ENCODE measurements at places on chromosomes 4 and X.

DNA sequence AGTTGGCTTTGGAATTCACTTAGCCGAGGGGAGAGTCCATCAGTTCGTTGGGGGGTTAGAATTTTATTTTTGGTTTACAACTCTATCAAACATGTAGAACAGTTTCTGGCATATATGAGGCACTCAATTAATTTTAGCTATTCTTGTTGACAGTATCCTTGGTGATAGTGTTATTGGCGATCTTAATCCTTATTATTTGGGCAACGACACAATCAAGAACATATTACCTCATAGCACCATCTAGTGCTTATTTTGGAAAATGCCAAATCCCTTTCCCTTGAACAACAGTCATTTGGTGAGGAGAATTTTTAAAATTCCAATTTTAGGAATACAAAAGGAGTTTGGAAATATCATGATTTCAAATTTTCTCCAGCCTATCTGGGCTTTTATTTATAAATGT, 17.9 kb upstream of the PGRMC1 start:
- no peak for DNase-seq

DNA sequence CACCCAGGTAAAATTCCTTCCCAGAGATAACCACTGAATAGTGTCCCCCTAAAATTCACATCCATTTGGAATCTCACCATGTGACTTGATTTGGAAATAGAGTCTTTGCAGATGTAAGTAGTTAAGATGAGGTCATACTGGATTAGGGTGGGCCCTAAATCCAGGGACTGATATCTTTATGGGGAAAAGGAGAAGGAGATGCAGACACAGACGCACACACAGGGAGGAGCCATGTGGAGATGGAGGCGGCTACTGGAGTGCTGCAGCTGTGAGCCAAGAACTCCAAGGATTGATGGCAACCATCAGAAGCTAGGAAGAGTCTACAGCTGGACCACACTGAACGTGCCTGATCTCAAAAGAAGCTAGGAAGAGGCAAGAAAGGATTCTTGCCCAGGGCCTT, 96.6 kb upstream of the SRD5A3 start:
- DNase-seq: no peak

- DNase-seq: no peak
Measured at GRCh38 chrX:31024866-31025265, 47.0 kb downstream of the FTHL17 start.

- DNase-seq: peak; percentile 22
Measured at GRCh38 chrX:120309873-120310705, 1.2 kb downstream of the TMEM255A start.

GRCh38 chrX:105302246-105302645, 81.8 kb upstream of the TEX13A start:
- DNase-seq: no peak

DNA sequence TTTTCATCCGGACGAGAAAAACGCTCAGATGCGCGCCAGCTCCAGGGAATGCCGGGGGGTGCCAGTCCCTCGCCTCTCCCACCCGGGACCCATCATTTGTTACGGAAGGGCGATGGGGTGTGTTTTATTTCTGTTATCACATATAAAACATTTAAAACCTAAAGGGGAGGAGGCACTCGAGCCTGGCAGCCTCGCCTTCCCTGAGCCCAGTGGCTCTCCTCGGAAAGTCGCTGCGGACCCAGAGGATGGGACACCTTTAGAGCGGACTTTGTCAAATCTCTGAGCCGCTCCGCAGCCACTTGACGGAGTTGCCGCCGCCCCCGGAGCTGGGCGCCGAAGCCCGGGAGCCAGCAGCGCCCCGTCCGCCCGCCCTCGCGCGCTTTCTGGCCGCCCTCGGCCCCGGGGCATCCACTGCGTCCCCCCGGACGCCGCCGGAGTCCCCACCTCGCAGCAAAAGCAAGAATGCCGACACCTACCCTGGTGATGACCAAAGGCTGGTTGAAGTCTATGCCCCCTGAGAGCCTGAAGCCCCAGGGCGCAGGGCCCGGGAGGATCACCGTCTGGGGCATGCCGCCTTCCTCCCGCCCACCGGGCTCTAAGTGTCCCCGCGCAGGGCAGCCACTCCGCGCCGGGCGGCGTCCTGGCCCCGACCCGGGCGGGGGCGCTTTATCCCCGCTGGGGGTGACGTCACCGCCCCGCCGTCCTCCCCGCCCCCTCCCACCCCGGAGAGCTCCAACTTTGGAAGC, at the start of gene PDLIM3:
Gene PDLIM3, minus strand, starts transcription at position 642 of the 746 bp plus-strand sequence. Its CDS starts 73 bp downstream, at position 569.
- peak; percentile 6 for DNase-seq

All from activated CD4-positive, alpha-beta T cell treated with anti-CD3 and anti-CD28 coated beads, Interleukin-2, amount 50 U/mL, for 48 hours (primary cell).